EL (cell line): ENCODE measurements at places on chromosomes 5 and 9.

- peak; percentile 58 for DNase-seq
Observed at GRCh38 chr5:120767178-120767820, 303.2 kb downstream of the PRR16 start.

DNA sequence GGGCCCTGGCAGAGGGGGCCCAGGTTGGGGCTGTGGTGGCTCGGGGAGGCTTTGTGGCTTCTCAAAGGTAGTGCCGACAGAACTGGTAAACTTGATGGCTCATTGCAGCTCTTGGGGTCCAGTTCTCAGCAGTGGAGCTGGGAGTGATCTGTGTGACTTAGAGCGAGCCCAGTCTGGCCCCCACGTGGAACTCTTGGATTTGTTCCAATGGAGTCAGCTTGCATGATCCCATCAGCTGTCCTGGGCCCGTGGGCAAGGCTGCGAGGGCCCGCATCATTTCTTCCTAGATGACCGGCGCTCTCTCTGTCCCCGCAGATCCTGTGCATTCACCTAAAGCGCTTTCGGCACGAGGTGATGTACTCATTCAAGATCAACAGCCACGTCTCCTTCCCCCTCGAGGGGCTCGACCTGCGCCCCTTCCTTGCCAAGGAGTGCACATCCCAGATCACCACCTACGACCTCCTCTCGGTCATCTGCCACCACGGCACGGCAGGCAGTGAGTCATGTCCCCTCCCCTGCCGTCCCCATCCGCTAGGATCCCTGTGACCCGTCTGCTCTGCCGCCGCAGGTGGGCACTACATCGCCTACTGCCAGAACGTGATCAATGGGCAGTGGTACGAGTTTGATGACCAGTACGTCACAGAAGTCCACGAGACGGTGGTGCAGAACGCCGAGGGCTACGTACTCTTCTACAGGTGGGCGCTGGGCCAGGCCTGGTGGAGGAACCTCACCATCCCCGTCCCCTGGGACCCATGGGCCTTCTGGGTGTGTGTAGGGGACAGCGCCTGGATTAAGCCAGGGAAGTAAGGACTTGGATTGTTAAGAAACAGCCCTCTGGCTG lies 39.2 kb downstream of the USP20 start:
- no peak for DNase-seq

GRCh38 chr9:2478421-2478820 lies 143.2 kb upstream of the VLDLR start:
- DNase-seq, result peak; percentile 13

- DNase-seq, result no peak
Observed at GRCh38 chr9:23644326-23644725, 181.7 kb downstream of the ELAVL2 start.

DNA sequence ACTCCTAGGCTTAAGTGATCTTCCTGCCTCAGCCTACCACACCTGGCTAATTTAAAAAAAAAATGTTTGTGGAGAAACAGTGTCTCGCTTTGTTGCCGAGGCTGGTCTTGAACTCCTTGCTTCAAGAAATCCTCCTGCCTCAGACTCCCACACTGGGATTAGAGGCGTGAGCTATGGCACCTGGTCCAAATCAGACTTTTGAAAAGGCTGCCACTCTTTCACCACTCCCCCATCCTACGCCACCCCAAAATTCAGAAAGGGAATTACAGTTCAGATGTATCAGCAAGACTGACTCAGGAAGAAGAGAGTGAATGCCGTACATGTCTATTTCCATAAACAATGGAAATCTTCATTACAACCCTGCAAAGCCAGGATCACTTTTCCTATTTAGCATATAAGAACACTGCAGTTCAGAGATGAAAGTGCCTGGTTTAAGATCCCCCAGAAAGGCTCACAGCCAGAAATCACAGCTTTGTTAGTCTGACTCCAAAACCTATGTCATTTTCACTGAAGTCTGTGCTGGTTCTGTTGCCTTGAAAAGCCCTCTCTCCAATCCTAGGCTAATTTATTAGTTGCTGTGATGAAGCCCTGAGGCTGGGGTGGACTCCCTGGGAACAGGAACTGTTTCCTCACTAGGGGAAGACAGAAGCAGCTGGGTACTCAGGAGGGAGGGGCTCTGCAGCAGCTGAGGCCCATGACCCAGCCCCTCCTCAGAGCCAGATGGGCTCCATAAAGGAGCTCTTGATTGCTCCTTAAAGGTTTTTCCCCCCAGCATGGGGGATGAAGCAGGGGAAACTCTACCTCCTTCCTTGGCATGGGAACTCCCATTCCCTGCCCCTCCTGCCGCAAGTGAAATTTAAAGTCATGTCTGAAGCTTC lies 3.1 kb downstream of the FBLL1 start:
- DNase-seq, result no peak

DNA sequence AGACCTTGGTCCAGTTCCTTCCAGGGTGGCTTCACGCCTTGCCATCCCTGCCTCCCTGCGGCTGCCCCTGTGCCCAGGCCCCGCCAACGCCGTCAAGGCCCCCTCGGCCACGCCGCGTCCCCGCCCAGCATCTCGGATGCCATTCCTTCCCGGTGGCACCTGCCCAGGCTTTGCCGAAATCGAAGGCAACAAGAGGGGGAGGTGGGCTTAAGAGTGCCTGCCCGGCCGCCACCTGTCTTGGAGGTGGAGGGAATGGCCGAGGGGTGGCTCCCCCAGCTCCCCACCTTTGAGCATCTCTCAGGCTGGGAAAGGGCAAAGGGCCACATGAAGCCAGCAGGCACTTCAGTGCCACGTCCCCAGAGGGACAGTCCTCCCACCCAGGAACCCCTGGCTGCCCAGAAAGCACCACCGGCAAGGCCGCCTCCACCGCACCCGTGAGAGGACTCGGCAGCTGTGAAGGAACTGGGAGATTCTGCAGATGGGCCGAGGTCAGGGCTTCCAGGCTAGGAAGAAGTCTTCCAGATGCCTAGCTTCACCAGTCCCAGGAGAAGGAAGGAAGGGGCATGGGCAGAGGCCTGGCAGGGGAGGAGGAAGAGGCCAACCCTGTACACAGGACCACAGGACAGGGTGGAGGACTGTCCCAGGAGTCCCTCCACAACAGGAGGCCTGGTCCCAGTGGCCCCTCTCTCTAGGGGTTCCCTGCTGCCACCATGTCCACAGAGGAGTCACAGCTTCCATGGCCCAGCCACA lies 218.0 kb downstream of the FANCC start:
- DNase-seq, result no peak

DNA sequence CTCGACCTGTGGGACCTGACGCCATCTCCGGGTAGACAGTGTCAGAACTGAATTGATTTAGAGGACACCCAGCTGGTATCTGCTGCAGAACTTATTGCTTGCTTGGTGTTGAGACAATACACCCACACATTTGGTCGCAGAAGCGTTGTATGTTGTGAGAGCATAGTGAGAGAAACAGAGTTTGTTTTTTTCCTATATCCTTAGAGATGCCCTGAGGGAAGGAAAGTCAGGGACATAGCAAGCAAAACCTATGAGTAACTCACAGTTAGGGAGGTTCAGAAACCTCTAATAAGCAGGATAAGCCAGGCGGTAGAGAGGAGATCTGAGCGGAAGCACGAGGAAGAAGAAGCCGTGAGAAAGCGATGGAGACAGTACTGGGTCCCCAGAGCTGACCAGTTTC lies 59.8 kb downstream of the PTCD2 start:
- peak; percentile 84 for DNase-seq

DNA sequence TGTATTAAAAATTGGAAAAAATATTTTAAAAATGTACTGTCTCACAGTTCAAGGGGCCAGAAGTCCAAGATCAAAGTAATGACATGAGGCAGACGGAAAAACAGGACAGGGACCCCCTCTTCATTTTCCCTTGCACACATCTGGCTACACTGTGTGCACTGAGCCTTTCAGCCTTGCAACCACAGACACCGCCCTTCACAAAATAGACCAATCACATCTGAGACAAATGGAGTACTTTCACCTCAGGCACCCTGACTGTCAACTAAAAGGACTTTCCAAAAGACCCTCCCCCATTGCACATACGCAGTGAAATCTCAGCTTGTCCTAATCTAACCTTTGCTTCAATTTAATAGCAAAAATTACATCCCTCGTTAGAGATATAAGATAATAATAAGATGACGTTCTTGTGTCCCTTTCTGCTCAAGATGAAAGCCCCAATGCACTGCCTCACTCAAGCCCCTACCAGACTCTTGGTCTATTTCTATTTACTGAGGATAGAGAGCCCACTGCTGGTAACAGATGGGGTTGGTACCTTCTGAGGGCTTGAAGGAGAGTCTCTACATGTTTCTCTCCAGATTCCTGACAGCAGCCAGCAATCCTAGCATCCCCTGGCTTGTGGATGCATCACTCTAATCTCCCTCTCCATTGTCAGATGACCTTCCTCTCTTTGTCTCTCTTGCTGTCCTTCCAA lies 514.8 kb upstream of the ADAMTS16 start:
- no peak for DNase-seq

GRCh38 chr9:119722384-119722783 lies 353.1 kb upstream of the BRINP1 start:
- DNase-seq, result no peak

- DNase-seq, result no peak
Observed at GRCh38 chr5:66333192-66333591, 189.1 kb downstream of the SREK1 start.

DNA sequence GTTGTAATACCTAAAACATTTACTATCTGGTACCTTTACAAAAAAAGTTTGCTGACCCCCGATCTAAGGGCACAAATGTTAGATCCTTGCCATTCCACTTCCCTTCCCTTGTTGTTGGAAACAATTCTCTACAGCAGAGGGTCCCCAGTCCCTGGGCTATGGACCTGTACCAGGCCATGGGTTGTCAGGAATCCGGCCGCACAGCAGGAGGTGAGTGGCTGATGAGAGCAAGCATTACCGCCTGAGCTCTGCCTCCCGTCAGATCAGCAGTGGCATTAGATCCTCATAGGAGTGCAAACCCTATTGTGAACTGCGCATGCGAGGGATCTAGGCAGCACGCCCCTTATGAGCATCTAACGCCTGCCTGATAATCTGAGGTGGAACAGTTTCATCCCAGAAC lies 248.5 kb downstream of the AP3B1 start:
- DNase-seq, result no peak

DNA sequence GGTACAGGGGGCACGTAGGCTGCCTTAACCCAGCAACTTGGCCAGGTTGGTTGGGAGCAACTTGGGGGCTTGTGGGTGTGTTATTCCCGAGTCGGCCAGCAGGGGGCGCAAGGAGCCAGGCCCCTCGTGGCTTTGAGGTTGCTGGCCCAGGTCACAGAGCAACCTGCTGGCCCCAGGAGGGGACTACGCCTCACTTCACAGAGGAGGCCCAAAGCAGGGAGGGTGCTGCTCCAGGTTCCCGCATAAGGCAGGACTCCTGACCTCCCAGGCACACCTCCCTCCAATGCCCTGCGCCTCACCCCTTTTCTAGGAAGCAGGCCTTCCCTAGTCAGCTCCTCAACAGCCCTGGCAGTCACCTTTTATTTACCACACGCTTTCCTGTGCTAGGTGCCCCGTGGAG lies 18.1 kb downstream of the KYAT1 start:
- peak; percentile 63 for DNase-seq

- DNase-seq, result no peak
Observed at GRCh38 chr5:122516432-122516743, 204.4 kb downstream of the SNCAIP start.

- DNase-seq, result no peak
Observed at GRCh38 chr5:3715062-3715461, 119.4 kb downstream of the IRX1 start.

- no peak for DNase-seq
Observed at GRCh38 chr5:147044572-147045273, 166.2 kb upstream of the PPP2R2B start.

DNA sequence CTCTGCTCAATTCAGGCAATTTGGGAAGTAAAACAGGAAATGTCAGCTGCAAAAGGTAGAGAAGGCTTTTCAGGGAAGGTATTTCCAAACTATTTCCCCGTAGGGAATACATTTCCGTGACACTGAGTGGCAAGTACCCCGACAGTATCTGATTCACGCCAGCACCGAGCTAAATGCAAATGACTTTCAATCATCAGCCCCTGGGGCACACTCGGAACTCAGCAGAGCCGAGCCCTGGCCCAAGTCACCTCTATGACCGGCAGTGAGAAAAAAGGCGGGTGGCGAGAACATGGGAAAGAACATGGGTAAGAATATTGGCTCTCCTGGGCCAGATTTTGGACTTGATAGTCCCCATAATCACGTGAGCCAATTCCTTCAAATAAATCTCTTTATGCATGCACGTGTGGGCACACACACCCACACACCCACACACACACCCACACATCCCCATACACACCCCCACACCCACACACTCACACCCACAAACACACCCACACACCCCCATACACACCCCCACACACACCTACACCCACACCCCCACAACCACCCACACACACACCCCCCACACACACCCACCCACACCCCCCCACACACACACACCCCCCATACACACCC lies 43.0 kb downstream of the COL23A1 start:
- DNase-seq, result no peak

GRCh38 chr5:135886136-135886535 lies 9.5 kb downstream of the IL9 start:
- no peak for DNase-seq

DNA sequence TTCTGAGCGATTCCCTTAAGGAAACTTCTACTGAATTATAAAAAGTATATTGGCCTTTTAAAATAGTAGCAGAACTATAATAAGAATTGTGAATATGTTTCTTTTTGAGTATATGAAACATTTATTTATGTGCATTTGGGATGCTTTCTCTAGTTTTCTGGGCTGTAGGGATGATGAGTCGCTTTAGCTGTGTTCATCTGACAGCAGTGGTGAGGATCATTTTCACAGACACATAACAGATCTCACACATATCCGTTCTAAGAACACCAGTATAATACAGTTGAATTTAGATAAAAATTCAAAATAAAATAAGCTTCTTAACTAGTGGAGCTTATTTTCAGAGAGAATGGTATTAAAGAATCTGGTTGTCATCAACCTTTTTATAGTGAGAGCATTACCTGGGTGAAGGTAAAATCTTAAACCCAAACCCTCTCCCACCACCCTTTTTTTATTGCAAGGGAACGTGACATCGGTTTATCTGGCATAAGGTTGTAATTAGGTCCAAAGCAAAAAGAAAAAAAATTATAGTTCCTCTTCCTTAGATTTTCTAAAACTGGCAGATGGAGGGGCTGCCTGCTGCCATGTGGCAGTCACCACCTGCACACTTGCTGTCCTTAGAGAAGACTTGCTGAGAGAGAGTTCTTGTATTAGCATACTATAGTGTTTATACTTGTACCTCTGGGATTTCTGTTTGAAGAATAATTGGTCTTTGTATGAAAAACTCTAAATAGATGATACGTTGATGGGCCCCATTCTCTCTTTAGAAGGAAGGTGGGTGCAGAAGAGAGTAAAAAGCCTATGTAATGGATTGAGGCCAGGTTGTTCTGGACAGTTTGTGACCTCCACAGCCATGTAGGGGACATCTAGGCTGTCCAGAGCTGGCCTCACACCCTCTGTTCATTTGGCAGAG lies 86.8 kb downstream of the CAMK4 start:
- no peak for DNase-seq

- DNase-seq, result peak; percentile 17
Observed at GRCh38 chr9:110320651-110321445, 16.8 kb downstream of the TXNDC8 start.

DNA sequence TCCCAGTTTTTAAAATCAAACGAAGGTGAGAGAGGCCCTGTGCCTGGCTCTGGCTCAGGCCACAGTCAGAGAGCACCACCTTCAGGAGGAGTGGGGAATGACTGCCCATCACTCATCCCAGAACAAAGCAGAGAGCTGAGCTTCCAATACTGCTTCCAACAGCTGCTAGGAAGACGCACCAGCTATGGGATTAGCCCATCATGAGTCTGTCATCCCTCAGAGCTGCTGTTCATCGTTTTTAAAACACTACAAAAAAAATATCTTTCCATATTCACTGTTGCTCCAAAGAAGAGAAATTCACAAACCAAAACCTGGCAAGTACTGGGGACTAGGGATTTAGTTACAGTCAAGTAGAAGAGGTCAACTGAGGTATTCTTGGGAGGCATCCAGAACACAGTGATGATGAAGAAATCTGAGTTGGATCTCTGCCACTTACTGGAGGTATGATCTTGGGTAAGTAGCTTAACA lies 102.4 kb downstream of the CDK5RAP2 start:
- DNase-seq, result peak; percentile 74
